A549 treated with dexamethasone at 1 μM for 4 hours (cell line): ENCODE measurements at places on chromosomes 4 and X. TPM values are rescaled to one million over a fixed set of nuclear protein-coding genes. Genes with fewer than 3 reads are reported as not detected.

Gene ZMAT1
- total RNA-seq, result 0.01 to 0.02 TPM in 2 of 5 replicates, not detected in the others

Gene AKAP4
- not detected in 5 replicates for total RNA-seq

Gene AFAP1
- 15.0 to 21.0 TPM (median 20.7 TPM) in 5 replicates for total RNA-seq

Gene FGF13
- 0.05 to 0.06 TPM in 2 of 5 replicates, not detected in the others for total RNA-seq

Gene DNAAF6
- 0.09 TPM in 1 of 5 replicates, not detected in the others for total RNA-seq
